Panc1 (cell line): ENCODE measurements at places on chromosomes 4 and X.

GRCh38 chr4:3836756-3837601, 70.8 kb downstream of the ADRA2C start:
- no peak for DNase-seq

DNA sequence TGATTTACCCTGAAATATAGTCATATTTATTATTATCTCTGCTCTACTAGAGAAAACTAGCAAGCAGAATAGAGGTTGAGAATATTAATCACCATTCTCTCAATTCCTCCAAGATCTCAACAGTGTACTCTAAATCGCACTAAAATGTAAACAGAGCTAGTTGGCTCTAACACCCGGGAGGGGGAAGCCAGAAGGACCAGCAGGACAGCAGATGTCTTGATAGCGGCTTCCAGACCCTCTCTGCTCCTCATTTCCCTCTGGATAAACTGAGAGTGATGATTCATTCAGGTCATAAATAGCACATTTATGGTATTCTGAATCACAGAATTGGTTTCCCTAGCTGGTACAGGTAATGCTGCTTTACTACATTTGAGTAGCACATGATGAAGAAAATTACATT, 82.5 kb downstream of the TBC1D9 start:
- no peak for DNase-seq

- DNase-seq = no peak
These were observed 115.0 kb upstream of the INPP4B start for GRCh38 chr4:142960867-142961644.

GRCh38 chr4:956531-957230, 16.7 kb downstream of the DGKQ start:
- DNase-seq = no peak

DNA sequence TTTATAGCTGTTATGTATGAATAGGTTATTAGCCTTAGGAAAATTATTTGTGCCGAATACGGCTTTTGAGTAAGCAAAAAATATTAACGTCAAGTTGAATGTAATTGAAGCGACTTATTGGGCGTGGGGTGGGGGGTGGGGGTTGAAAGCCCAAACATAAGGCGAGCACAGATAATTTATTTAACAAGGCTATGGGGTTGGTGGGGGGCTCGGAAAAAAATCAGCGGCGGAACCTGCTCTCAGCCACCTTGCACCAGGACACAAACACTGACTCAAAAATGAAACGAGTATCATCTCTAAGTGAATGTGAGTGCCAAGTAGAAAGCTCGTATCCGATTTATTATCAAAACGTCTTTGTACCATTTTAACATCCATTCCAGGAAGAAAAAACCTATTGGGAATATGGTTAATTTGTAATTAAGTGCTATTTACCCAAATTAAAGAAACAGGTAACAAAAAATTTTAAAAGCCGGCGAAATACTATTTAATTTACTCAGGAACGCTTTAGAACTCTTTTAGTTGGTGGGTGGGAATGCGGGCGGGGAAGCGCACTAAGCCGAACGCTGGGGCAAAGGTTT, 902 bp upstream of the LARP1B start:
- DNase-seq = no peak

DNA sequence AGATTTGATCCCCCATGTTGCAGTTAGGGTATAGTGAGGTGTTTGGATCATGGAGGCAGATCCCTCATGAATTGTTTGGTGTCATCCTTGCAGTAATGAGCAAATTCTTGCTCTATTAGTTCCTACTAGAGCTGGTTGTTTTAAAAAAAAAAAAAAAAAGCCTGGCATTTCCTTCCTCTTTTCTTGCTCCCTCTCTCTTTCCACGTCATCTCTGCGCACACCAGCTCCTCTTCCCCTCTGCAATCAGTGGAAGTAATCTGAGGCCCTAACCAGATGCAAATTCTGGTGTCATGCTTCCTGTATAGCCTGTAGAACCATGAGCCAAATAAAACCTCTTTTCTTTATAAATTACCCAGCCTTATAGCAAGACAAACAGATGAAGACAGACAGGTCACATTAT, 24.5 kb downstream of the WDR17 start:
- DNase-seq = no peak

GRCh38 chrX:83508006-83508405, at the start of gene POU3F4:
Gene POU3F4, plus strand, starts transcription at chrX:83508290. Its CDS starts 35 bp downstream, at chrX:83508325.
- no peak for DNase-seq

DNA sequence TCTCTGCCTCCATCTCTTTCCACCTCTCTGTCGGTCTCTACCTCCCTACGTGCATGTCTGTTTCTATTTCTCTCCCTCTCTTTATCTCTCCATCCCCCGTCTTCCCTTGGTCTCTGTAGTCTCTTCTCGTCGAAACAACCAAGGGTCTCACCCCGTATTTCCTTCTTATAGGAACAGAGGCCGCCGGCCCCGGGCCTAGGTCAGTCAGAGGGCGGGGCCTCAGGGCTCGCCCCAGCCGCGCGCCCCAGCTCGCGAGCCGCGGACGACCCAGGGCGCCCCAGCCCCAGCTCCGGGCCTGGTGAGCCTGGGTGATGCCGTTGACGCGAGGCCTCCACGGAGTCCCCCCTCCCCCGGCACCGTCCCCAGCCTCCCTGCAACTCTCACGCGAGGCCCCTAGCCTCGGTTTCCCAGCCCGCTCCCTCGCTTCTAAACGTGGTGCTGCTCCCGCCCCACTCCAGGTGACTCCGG, 6.6 kb downstream of the TIMM17B start:
- no peak for DNase-seq

GRCh38 chrX:17768997-17769396, 31.7 kb downstream of the SCML1 start:
- DNase-seq = no peak

- no peak for DNase-seq
These were observed 498.2 kb downstream of the KCNIP4 start for GRCh38 chr4:21450331-21450730.

DNA sequence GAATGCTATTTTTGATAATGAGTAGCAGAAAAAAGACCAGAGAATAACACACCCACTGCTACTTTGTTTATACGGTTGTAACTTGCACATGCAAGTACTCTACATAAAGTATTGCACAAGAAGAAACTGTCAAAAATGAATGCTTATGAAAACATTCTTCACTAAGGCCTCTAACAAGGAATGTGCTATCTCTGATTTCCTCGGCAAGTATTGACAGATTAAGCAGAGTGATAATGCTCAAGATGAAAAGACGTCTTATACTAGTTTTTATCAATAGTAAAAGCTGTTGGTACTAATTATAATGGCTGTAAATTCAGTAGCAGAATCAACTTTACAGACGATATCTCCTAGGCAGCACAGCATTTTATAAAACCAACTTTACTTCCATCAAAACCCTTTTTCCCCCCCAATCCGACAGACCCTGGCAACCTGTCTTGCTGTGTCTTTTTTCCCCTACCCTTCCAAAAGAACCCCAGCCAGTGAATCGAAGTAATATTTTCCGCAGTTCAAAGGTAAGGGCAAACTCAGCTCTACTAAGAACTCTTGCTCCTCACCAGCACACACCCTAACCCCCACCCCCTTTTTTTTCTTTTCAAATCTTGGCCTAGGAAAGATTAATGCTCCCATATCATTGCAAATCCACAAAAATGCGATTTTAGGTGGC, 1.5 kb downstream of the FRYL start:
- DNase-seq = no peak
